Lung (tissue), 17 donors: ENCODE measurements at places on chromosomes 7 and 10. TPM values are rescaled to one million over a fixed set of nuclear protein-coding genes. Genes with fewer than 3 reads are reported as not detected.
A peak's percentile ranks its signal among the peaks of the same experiment; 100 is the strongest.

DNA sequence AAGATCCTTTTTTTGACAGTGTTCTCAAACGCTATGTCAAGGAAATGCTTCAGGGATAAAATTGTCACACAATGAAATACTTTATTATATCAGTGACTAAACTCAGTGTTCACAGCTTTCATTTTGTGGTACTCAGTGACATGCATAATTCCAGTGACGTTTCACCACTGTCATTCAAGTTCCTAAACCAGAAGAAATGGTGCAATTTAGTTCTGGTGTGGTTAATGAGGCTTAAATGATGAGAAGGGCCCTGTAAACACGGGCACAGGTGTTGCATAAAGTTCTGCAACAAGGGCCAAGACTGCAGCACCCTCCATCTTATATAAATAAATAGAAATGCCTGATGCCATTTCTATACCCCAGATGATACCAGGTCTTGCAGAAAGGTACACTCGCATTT lies 1247.1 kb downstream of the GATA3 start:
- DNase-seq: no peak

Gene ABCC2
- 1.3 TPM for total RNA-seq

GRCh38 chr7:151366880-151367222 lies 25.2 kb downstream of the NUB1 start:
- DNase-seq: peak; percentile 97

DNA sequence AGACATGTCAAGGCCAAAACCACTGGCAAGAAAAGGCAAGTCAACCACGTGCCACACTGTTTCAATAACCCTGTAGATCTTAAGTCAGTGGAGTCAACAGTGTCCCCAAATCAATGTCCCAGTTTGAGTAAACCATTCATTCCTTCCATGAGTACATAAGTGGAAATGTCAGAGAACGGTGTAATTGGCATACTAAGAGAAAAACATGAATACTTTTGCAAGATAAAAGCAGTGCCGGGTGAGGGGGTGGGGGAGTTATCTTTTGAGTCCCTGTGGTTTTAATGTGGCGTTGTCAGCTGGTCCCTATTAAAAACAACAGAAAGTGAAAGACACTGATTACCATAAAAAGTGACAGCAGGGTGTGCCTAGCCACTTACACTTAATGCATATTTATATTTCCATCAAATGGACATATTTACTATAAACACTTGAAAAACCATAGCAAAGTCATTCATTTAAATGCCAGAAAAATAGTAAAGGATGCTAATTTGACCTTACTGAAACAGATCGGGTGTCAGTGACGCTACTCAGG lies 37.8 kb downstream of the RSU1 start:
- peak; percentile 48 for DNase-seq

DNA sequence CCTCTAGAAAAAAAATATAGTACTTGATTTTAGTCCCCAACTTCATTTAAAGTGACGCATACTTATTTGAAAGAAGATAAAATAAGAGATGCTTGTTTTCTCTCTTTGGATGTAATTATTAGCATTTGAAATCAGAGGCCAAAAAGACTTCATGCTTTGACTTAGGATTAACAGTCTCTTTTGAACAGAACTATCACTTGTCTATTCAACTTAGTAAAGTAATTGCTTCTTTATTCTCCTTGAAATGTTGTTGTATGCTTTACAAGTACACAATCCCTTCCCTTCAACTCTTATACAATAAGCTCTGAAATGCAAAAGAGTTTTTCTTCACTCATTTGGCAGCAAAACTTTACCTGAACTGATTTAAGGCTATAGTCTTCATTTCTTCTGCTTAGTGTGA lies 80.8 kb downstream of the HIBADH start:
- no peak for DNase-seq

Gene C10orf143
- total RNA-seq: 6.4 TPM

- DNase-seq: no peak
Measured at GRCh38 chr7:94344826-94345225, 49.9 kb upstream of the COL1A2 start.

DNA sequence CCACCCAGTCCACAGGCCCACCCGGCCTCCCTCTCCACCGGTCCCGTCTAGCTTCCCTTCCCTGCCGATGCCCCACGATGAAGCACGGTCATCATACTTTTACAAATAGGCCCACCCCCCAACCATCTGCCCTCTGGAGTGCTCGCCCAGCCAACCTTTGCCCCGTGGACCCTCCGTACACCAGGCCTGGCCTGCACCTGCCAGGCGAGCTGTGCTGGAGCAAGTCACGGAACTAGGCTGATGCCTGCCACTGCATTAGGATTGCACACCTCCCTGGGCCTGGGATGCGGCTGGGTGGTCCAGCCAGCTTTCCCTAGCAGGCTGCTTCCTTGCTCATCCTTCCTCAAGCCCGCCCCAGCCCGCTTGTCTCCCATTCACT lies 44.7 kb downstream of the PPIF start:
- peak; percentile 7 for DNase-seq

DNA sequence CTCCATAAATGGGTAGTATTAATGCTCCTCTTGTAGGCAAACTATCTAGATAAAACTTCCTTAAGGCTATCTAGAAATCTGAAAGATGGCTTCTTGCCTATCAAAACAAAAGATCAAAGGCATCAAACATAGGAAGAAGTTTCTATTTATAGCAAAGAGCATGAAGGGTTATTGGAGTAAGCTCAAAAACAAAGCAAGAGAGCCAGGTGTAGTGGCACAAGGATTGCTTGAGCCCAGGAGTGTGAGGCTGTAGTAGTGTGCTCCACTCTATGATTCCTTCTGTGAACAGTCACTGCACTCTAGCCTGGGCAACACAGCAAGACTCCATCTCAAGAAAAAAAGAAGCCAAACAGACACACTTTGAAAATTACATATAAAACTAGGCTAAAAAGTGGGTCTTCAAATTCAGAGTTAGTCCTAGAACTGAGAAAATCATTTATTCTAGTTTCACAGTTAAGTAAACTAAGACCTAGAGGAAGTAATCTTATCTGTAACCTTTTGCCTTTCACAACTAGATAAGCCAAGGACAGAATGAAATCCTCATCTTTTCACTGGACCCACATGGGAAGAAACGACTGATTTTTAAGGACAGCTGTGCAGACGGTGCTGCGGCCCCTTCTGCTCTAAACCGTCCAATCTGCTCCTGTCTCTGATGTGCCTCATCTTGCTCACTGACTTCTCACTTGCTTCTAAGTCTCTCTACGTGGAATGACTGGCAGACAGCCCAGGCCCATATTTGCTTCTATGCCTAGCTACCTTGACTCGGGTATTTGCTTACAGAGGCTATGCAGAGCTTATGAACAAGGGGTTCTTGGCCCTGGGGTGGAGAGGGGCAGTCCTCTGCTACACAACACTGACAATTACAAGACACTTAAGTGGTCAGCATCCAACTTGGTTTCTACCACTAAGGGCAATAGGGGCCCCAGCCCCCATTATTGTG lies 50.0 kb downstream of the ESYT2 start:
- DNase-seq: peak; percentile 42

- no peak for DNase-seq
Measured at GRCh38 chr10:132452216-132452650, 55.2 kb downstream of the PWWP2B start.

GRCh38 chr10:19954601-19955000 lies 138.4 kb downstream of the PLXDC2 start:
- DNase-seq: no peak

- peak; percentile 56 for DNase-seq
Measured at GRCh38 chr10:50469778-50470193, 154.0 kb downstream of the SGMS1 start.

GRCh38 chr7:98655611-98656010 lies 38.5 kb downstream of the NPTX2 start:
- no peak for DNase-seq

DNA sequence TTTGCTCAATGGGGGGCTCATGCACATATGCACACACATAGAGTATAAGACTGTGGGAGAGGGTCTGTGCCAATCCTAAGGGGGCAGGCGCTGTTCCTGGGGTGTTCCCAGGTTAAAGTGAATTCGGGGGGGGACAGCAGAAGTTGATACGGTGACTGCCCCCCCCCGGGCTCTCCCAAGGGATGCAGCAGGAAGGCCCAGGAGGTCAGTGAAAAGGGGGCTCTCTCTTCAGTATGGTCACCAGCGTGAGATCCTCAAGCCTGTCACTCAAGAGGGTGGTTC lies 32.4 kb downstream of the SPDYE6 start:
- DNase-seq: no peak

DNA sequence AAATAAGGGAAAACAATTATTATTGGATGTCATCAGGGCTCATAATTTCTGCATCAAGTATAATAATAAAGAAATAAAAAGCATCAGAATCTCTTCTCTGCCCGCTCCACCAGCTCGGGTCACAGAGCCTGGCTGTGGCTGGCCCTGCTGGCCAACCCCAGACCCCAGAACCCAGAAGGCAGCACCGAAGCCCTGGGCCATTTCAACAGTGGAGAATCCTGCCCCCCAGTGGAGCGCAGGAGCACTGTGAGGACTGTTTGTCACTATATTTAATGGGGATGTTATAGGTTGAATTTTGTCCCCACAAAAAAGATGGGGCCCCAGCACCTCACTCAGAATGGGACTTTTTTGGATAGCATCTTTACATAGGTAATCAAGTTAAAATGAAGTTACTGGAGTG lies 27.3 kb downstream of the DENND11 start:
- no peak for DNase-seq

DNA sequence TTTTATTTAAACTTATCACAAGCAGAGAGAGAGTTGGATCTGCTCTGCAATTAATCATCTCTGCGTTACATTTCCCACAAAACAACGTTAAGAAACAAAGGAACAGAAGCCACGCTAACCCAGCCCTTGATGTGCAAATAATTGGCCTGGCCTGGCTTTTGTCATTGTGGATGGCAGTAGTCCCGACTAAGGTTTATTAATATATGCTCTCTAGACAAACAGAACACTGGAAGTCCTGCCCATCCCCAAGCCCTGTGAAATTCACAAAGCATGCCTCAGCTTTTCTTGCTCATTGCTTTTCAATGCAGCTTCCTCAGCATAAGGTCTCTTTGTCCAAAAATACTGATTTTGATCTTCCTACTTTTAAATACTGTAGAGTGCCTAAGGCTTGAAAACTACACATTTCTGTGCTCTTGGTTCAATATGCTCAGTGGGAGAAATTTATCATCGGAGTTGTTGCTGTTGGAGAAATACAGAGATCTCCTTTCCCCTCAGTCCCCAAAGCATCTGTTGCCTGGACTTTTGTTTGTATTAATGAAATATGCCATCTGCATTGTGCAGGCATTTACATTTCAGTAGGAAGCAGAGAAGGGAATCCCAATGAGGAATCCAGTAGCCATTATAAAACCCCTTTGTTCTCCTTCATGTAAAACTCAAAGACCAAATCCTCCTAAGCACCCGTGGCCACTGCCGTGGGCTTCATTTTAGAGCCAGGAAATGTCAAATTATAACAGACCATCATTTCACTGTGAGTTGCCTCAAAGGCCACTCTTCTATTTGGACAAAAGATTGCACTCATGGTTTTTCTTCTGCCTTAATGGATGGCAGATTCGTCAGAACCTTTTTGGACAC lies 61.1 kb downstream of the SORCS1 start:
- DNase-seq: no peak

GRCh38 chr7:42574685-42575084 lies 337.2 kb downstream of the C7orf25 start:
- peak; percentile 43 for DNase-seq

- no peak for DNase-seq
Measured at GRCh38 chr10:60734226-60734625, 44.1 kb upstream of the CDK1 start.

Gene TMEM270
- total RNA-seq: not detected

- DNase-seq: no peak
Measured at GRCh38 chr10:652233-652632, 37.2 kb downstream of the DIP2C start.

Gene MYO3A
- 5.7 TPM for total RNA-seq
